Stomach (tissue), 19 donors: ENCODE measurements at places on chromosomes 5 and 9. TPM values are rescaled to one million over a fixed set of nuclear protein-coding genes. Genes with fewer than 3 reads are reported as not detected.

Gene NR5A1
- total RNA-seq = not detected

Gene PTPRD
- 3.5 TPM for total RNA-seq

Gene SPTLC1
- total RNA-seq = 63.8 TPM

Gene EPB41L4A
- total RNA-seq = 77.6 TPM

Gene LEAP2
- 1.3 TPM for total RNA-seq

Gene SLC6A3
- not detected for total RNA-seq

Gene NRARP
- total RNA-seq = 323 TPM

Gene TAF1L
- total RNA-seq = not detected

Gene DMGDH
- not detected for total RNA-seq

Gene CDH9
- total RNA-seq = not detected
